ENCODE measurements at places on chromosomes 16 and 17.
A peak's percentile ranks its signal among the peaks of the same experiment; 100 is the strongest.

DNA sequence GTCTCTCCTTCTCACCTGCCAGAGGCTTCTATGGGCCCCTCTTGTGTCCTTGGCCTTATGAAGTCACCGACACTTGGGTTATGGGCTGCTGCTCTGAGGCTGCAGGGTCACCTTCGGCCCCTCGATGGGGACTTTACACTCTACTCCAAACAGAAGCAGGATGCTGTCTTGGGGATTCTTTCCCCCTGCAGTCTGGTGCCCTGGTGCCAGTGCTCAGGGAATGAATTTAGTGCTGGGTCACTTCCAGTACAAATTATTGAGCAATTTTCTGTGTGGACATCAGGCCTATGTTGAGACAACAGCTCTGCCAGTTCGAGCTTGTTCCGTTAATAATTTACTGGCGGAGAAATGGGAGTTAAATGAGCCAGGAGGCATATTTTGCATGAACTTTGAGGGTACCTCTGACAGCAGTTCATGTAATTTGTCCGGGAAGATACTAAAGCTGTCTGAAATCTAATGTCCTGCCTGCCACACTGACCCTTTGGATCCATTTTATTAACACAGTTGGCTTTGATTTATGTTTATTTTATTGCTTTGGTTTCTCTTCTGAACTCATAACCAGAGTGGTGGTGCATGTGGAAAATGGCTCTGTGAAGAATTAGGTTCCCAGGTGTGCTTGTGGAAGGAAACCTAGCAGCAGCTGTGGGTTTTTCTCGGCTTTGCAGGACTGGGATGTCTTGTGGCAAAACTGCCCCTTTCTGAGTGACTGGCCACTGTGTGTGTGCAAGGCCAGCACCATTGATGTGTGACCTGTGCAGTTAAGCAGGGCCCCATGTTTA is 34.1 kb upstream of the DHX8 start:
- no peak for DNase-seq

GRCh38 chr16:85281181-85281580 is 168.9 kb upstream of the CIBAR2 start:
- no peak for DNase-seq

DNA sequence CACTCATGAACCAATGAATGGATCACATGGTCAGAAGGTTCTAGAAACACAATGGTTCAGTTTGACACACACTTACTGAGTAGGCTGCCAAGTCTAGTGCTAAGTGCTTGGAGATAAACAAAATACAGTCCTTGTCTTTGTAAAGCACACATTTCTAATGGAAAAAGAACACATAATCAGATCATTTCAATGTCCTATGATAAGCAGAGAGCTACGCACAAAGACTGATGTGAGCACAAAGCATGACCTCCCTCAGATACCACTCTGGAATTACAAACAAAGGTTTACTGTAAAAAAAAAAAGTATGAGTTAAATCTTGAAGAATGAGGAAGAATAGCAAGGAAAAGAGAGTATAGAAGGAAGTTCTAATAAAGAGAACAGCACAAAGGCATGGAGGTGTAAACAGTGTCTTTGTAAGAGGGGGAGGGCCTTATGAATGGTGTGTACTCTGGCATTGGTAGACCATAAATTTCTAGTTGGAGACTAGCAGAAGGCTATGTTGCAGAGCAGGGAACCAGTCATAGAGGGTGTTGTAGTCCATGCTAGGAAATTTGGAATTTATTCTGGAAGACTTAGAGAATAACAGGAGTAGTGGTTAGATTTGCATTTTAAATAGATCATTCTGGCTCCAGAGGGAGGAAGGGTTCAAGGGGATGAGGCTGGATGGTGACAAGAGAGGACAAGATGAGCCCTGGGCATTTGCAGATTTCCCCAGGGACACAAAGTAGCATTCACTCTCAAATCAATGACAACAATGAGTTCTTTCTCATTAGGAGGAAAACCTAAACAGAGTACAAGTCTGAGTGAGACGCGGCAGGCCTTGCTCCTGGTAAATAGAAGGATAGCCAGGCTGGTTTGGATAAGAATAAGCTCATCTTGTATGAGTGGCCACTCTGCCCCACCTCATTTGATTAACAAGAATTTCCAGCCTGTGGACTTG is 468.0 kb downstream of the TOX3 start:
- no peak for DNase-seq

- DNase-seq = no peak
These were observed 18.5 kb downstream of the ERCC4 start for GRCh38 chr16:13938480-13938879.

GRCh38 chr16:55557186-55557585 is 9.3 kb upstream of the CAPNS2 start:
- no peak for DNase-seq

DNA sequence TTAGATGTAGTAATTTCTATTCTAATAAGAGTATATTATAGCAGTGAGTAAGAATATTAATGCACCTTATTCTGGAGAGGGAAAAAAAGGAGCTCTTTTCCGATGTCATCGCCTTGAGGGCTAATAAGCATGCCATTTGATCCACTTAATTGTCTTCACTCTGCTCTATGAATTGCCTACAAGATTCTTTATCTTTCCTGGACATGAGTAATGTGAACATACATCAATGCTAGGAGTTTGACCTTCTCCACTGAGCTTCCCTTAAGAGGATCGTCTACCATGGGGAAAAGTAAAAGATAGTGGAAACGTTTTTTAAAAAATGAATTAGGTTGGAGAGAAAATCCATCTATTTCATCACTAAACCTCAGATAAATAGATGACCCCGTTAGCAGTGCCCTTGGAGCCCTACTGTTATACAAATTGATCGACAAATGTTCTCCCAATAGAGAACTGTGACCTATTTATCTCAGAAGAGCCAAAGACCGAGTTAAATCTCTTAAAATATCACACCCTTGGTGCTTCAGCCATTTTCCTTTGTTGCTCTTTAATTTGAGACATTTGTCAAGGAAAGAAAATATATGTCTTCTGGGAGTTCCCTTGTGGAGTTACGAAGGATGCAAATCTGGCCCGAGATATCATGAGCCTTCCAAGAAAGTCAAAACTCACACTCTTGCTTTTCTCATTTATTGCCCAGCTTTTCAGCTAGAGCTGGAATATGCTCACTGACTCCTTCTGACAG is 898.5 kb downstream of the KCNJ2 start:
- no peak for DNase-seq

GRCh38 chr17:6064868-6065267 is 5.3 kb upstream of the WSCD1 start:
- no peak for DNase-seq

DNA sequence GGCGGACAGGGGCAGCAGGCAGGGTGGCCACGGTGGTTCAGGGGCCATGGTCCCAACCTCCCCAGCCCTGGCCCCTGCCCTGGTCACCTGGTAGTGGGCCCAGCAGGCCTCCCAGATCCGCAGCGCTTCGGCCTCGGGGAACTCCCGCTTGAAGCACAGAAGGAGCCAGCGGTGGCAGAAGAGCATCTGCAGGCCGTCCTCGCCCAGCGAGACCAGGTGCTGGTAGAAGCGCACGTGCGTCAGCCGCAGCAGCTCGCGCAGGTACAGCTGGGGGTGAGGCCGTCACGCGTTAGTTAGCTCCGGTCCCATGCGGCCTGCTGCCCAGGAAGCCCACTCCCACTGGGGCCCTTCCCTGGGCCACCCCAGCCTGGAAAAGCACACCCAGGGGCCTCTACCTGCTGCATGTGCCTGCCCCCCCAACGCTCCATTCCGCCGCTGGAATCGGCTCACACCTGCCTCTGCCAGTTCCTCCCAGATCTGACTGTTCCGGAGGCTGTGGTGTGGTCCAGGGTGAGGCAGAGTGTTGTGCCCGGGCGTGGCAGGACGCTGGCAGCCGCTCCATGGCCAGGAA is 90.8 kb downstream of the TBC1D16 start:
- peak; percentile 8 for DNase-seq

DNA sequence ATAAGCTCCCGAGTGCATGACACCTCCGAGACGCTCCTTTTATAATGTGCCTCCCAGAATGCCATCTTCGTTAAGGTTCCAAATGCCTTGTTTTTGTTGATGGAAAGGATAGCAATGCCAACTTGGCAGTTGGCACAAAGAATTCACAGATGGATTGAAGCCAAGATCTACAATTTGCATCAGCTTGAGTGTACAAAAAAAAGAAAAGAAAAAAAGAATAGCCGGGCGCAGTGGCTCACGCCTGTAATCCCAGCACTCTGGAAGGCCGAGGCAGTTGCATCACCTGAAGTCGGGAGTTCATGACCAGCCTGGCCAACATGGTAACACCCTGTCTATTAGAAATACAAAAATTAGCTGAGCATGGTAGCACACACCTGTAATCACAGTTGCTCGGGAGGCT is 7.6 kb downstream of the TBC1D16 start:
- no peak for DNase-seq

GRCh38 chr16:77437859-77438258 is 3.0 kb upstream of the ADAMTS18 start:
- DNase-seq = no peak

DNA sequence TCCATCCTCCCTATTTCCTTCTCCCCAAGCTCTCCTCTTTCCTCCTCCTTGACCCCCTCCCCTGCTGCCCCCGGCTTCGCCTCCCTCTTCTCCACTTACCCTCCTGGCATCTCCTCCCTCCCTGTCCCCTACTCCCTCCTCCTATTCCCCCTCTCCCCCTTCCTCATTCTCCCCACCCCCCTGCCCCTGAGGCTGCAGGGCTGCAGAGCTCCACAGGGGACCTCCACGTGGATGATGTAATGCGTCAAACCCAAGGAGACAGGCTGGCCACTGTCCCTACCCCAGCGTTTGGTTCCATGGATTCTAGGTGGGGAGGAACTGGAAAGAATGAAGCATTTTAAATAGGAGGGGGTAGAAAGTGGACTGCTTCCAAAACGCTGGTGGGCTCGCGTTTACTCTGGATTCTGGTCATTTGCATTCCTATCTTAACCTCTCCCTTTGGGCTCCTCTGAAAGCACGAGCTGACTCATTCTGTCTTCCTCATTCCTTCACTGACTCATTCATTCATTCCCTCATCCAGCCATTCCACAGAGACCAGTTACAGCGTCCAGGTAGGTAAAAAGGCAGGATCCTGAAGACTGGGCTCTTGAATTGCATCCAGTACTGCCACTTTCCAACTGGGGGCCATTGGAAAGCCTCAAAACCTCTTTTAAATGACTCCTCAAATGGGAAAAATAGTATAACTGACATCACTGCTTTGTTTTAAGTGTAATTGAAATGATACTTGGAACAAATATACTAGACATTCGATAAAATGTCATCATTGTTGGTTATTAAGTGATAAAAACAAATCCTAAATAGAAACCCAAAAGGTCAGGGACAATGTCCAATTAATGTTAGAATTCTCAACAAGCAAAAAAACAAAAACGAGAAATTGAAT is 943 bp upstream of the COTL1 start:
- DNase-seq = no peak

GRCh38 chr17:80246266-80246681 is 14.4 kb upstream of the RNF213 start:
- DNase-seq = peak; percentile 42

GRCh38 chr16:52404546-52404945 is 142.4 kb downstream of the TOX3 start:
- no peak for DNase-seq

- no peak for DNase-seq
These were observed 15.9 kb downstream of the C1QTNF1 start for GRCh38 chr17:79039886-79040285.

DNA sequence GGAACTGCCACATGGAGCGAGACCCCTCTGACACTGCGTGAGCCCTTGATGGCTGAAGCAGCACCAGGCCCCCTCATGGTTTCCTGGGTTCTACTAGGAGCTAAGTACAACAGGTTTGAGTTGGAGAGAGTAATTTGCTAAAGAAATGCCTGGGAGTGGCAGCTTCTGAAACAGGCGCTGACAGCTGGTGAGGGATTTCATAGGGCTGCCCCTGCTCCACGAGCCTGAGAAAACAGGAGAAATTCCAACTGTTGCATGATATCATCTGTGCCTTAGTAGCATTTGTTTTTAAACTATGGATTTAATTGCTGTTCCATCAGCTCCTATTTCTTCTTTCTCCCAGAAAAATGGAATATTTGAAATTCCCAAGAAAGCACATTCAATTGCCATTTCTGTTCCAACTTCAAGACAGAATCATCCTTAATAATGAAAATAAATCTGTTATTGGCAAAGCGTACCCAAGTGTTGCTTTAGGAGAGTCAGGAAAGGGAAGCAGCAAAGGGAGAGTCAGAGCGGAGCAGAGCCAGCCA is 78.8 kb upstream of the ANKFN1 start:
- no peak for DNase-seq

Data from psoas muscle (tissue), 8 donors.